ENCODE measurements at places on chromosomes 12 and 14.

DNA sequence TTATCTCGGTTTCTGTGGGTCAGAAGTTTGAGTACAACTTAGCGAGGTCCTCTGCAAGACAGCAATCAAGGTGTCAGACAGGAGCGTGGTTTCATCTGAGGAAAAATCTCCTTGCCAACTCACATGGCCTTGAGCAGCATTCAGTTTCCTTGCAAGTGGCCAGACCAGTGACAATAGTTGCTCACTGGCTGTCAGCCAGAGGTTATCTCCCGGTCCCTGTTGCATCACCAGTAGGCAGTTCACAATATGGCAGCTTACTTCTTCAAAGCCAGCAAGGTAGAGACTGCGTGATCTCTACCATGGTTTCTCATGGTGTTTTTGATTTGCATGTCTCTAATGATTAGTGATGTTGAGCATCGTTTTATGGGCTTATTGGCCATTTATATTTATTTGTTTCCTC, 143.8 kb upstream of the DAAM1 start:
- no peak for DNase-seq

- no peak for DNase-seq
These were observed 9.5 kb upstream of the NYNRIN start for GRCh38 chr14:24389226-24389848.

DNA sequence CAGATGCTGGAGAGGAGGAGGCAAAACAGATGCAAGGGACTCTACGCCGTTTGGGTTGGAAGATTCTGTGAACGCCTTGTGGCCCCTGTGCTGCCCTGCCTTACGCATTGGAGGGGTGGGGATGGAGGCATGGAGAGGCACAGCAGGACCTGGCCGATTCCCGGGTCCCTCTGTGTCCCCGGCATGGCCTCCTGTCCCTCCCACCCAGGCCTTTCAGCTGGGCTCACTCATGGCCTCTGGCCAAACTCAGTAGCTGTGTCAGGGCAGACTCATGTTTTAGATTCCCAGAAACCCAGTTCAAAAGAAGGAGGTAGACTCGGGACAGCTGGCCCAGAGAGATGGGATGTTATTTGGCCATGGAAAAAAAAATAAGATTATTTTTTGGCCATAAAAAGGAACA, 40.1 kb downstream of the TESC start:
- DNase-seq, result no peak

DNA sequence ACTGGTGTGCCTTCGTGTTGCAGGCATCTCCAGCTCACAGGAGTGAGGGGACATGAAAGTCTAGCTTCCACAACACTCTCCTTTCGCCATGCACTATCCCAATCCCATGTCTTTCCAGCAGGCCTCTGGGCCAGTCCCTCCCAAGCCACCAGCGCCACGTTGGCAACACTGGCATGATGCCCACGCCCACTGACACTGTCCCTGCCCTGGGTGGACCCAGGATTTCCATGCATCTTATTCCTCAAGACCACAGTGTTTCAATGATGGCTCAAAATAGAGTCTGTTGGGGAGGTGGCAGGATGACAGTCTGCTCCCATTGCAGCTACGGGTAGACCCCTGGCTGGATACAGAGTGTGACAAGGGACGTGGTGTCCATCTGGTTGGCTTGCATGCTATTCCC, 2.3 kb downstream of the SP7 start:
- DNase-seq, result no peak

DNA sequence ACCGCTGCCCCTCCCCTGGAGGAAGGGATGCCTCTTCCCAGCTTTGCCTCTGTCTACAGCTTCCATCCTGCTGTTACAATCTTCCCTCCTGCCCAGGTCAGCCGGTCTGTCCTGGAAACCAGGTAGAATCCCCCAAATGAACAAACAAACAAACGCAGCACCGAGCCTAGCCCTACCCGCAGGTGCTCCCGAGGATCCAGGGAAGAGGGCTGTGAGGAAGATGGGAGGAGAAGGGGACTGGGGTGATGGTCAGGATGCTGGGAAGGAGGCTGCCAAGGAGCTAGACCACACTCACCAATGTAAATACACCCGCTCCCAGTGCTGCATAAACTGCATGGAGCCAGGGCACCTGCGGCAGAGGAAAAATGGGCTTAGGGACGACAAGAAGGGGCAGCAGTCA, 16.6 kb downstream of the FAIM2 start:
- no peak for DNase-seq

GRCh38 chr12:31570880-31571279, 20.1 kb downstream of the DENND5B start:
- DNase-seq, result no peak

DNA sequence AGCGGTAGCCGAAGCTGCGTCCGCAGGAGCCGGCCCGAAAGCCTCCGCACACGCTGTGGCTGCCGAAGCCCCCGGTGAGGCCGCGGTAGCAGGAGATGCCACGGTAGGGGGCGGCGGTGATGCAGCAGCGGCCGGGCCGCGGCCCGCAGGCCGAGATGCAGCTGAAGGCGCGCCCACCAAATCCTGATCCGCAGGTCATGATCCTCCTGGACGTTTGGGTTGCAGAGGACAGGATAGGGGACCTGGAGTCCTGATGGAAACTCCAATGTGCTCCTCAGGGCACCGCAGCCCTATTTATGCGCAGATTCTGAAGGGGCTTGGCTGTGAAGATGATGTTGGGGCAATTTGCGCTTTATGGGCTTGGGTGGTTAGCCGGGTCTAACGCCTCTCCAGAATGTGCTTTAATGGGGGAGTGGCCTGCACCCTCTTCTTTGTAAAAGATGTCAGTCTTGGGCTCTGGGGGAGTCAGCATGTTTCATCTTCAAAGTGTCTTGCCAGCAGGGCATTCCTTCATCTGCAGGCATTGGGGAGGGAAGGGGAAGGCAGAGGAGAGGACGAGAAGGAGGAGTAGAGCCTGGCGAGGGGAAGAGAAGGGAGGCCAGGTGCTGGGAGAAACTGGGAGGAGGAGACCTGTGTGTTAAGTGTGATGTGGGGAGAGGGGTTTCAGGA, at the start of gene KRT81:
Gene KRT81 (minus strand): TSS at position 268 of the 669 bp plus-strand sequence. CDS start 69 bp downstream, at position 199.
- no peak for DNase-seq

- no peak for DNase-seq
These were observed 1.6 kb upstream of the PRPH start for GRCh38 chr12:49293056-49293956.

DNA sequence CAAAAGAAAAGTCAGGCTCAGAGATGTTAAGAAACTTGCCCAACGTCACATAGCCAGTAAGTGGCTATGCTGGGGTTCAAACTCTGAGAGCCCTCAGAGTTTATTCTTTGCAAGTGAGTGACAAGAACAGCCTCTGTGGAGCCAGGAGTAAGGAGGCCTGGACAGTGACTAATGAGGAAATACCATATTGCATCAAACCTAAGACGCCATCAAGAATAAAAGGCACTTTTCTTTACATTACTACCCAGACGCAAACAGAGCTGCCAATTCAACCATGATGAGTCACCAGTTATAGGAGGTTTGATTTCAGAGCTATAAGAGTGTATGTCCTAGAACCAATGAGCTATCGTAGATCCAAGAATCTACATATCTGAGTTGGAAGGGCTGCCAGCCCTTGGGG, 9.4 kb downstream of the TNFRSF1A start:
- no peak for DNase-seq

GRCh38 chr12:2075508-2076195, 22.9 kb downstream of the CACNA1C start:
- DNase-seq, result no peak

DNA sequence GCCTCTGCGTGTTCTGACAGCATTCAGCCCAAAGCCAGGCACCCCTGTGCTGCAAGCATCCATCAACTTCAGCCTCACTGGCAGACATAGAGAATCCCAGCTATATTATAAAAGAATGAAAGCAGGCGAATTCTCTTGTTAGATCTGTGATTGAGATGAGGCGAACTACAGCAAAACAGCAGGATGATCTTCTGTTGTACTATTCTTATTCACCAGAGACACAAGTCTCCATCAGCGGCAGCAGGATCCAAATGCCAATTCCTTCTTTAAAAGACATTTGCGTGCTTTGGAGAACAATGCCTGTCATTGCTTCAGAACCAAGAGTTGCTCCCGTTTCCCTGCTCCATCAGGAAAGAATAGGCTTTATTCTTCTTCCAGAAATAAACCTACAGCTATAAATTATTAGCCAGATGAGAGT, 188.9 kb downstream of the SLC41A2 start:
- DNase-seq, result no peak

- no peak for DNase-seq
These were observed 20.9 kb downstream of the ZC2HC1C start for GRCh38 chr14:75090353-75090752.

DNA sequence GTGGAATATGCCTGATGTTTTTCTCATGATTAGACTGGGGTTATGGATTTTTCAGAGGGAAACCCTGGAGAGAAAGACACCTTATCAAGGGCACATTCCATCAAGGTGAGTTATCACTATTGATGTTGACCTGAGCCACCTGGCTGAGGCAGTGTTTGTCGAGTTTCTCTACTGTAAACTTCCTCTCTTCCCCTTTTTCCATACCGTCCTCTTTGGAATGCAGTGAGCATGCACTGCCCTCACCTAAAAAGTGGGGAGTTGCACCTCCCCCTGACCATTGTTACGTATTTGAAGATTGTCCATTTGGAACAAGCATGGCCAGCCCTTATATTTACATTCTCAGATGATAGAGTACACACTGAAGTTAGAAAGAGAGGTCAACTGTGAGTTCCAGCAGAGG, 53.9 kb upstream of the PWP1 start:
- no peak for DNase-seq

DNA sequence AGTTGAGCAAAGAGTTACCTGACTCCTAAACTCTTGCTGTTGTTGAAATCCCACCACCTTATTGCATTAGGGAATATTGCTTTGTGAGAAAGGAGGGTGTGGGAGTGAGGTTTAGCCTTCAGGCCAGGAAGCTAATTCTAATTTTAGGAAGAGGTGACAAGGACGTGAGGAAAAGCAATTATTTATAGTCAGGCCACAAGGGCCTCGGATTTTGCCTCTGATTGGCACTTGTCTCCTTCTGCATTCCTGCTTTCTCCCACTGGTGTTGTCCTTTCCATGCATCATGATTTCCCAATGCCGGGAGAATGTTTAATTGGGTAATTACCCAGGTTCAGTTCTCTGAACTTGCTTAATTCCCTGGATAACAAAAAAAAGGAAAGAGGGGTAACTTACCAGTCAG, 37.9 kb upstream of the SLC38A2 start:
- no peak for DNase-seq

DNA sequence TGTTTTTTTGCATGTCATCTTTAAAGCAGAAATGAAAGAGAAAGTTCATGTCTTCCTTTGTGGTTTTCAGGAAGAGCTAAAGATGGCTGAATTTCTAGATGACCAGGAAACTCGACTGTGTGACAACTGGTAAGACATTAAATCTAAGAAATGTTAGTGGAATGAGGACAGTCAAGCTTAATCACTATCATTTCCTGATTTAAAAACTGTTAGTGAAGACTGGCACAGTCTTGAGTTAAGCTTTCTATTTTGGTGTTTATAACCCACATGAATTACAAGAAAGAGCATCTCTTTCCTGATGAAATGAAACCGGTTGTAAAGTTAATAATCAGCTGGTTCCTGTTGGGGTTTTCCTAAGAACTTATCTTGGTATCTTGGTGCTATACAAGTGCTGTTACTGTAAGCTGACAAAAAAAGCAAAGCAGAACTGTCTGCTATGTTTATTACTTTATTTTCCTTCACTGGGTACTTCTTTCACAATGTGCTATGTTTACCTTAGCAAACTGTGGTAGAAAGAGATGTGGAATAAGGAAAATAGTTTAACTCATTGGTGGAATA, 5.2 kb downstream of the TRAFD1 start:
- DNase-seq, result no peak

- no peak for DNase-seq
These were observed 152.9 kb downstream of the SLC25A21 start for GRCh38 chr14:37019488-37019887.

GRCh38 chr12:110531741-110532333, 29.7 kb downstream of the RAD9B start:
- DNase-seq, result no peak

- no peak for DNase-seq
These were observed 188.9 kb downstream of the CAND1 start for GRCh38 chr12:67457778-67458665.

DNA sequence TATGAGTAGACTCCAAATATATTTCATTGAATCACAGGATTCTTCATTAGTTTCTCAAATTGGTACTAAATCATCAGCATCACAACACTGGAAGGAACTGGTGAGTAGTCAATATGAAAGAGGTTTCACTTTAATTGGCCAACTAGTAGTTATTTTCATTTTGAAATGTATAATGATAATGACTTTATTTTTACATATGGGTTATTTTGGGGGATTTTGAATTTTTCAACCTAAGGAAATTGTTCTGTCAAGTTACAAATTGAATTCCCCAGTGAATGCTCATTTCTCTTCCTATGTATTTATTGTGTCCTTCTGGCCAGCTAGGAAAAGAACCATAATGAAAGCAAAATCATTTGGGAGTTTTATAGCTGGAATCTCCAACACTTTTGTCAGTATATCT, 174.2 kb upstream of the ATP2B1 start:
- no peak for DNase-seq

DNA sequence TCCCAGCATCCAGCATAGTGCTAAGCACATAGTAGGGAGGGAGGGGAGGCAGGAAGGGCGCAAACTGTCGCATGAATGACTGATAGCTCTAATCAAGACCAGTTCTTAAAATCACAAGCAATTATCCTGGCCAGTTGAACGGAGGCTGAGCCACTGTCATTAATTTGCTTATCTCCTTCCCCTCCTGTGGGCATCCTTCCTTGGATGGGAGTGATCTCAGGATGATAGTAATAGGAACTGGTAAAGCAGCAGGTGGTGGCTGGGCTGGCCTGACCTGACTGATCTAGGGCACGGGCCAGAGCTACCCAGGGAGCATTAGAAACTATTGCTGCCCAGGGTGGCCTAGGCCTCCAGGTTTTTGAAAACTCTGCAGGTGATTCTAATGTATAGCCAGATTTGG, 97.0 kb downstream of the BEGAIN start:
- no peak for DNase-seq

DNA sequence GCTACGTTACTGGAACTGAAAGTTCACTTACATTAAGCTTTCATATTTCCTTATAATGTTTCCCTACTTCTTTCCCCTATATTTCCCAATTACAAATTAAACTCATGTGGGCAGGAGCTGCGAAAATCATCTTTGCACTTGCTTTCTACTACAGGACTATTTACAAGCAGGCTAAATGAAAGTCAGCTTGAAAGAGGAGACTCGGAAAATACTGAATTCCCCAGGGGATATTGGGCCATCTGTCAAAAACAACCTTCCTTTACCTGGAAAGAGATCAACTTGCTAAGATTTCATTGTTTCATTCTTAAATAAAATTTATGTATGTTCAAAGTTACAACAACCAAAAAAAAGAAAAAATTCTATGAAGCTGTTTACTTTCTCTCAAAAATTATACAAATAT, 92.8 kb upstream of the BBS10 start:
- DNase-seq, result no peak

DNA sequence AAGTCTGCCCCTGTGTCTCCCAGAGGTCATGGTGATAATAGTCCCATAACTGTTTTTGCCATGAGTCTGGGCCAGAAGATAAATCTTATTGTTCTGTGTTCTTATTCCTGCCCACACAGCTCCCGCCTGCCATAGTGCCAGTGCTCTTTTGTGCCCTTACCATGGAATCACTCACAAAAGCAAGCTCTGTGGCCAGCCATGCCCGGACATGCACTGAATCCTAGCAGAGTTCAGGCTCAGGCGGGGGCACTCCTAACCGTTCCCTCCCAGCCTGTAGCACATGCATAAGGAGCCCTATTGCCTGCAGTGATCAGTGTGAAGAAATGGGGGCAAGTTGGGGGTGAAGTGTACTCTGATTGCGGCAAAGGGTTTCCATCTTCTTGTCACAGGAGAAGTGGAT, 33.3 kb downstream of the DHRS2 start:
- DNase-seq, result no peak

GRCh38 chr12:94948232-94948810, 55.2 kb downstream of the NDUFA12 start:
- no peak for DNase-seq

Measured in urothelium cell line (cell line).